ENCODE measurements at places on chromosomes 2 and 18. TPM values are rescaled to one million over a fixed set of nuclear protein-coding genes. Genes with fewer than 3 reads are reported as not detected.

DNA sequence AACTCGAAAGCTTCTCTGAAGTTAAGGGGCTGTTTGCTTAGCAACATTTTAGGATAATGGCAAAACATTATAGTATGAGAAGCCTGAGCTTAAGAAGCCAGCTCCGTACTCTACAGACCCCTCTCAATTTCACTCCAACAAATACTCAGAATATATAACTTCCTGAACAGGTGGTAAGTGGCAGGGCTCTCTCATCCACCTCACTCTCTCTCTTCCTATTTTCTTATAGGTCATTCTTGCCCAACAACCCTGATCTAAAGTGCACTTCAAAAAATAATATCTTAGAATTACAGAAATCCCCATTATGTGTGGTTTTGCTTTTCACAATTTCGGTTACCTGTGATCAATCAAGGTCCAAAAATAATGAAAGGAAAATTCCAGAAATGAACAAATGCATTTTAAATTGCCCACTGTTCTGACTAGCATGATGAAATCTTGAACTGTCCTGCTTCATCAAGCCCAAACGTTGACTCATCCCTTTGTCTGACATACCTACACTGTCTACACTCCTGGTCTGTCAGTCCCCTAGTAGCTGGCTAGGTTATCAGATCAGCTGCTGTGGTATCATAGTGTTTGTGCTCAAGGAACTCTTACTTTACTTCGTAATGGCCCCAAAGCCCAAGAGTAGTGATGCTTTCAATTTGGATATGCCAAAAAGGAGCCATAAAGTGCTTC lies 122.8 kb upstream of the COL5A2 start:
- no peak for DNase-seq
- H3K4me1 ChIP-seq: peaks cover 26% of the 10 kb centered on the region
- H3K4me3 ChIP-seq: no peak overlapping the region
- no peak overlapping the region for H3K27ac ChIP-seq
- no peaks in the 10 kb centered on the region for H3K36me3 ChIP-seq

GRCh38 chr18:32891797-32892196 lies 119.0 kb upstream of the KLHL14 start:
- no peaks in the 10 kb centered on the region for H3K27me3 ChIP-seq
- H3K36me3 ChIP-seq: peaks cover 7% of the 10 kb centered on the region
- no peak for DNase-seq
- no peak overlapping the region for H3K4me3 ChIP-seq

The HEATR5B gene
- 17.7 TPM for total RNA-seq

The AQP12B gene
- total RNA-seq: not detected

The CPS1 gene
- total RNA-seq: 7.9 TPM

Measured in neural crest cell (in vitro differentiated cells).